ENCODE measurements at places on chromosomes 3 and 15.

DNA sequence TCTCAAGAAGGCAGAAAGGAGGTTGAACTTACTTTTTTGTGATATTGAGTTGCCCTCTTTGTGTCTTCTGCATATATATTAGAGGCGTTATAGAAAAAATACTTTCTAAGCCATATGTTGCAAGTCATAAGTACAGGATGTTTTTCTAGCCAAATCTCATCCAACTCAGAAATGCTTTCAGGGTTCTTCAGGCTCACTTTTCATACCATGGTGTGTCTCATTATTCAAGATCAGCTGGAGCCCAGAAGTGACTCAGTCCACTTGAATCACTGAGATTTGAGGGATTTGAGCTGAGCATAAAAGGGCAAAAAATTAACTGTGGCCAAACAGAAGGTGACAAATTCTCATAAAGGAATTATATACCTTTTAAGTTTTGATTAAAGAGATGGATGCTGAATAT is 157.3 kb downstream of the WNT5A start:
- DNase-seq, result peak; percentile 17

DNA sequence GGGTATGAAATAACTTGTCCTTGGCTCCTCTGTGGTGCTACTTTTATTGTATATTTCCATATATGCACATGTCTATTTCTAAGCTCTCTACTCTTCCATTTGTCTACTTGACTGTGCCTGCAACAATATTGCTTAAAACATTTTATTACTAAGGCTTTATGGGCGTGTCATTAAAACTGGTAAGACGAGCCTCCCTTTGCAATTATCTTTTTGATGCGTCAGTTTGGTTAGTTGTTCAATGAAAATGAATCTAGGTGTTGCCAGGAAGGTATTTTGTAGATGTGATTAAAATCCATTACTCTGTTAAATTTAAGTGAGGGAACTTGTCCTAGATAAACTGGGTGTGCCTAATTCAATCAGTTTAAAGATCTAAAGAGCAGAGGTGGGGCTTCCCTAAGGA is 12.9 kb upstream of the TRA2B start:
- no peak for DNase-seq

DNA sequence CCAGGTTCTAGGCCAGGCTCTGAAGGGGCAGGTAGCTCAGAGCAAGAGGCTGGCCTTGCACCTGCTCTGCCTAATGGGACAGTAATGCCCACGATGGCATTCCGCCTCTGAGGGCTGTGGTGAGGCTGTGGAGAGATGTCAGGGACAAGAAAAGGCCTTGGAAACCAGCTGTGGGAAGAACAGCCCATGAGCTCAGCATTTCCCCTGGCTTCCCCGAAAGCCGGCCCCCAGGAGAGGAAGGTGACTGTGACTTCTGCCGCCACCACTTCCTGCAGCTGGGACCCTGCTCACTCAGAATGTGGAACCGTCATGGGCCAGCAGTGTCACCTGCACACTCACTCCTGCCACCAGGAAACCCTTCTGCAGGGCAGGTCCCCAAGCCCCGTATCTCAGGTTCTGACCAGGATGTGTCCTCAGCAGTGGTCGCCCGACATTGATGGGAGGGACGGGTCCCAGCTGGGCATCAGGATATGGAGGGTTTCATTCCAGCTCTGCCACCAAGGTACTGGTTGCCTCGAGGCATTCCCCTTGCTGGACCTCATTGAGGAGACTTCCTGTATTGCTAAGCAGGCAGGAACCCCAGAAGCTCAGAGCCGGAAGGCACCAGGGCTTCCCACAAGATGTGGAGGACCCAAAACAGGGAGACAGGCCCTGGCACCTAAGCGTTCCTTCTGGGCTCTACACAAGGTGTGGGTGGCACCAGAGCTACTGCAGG is 30.7 kb downstream of the SEMA7A start:
- no peak for DNase-seq

- DNase-seq, result no peak
Observed at GRCh38 chr3:89474333-89475130, 367.1 kb downstream of the EPHA3 start.

- peak; percentile 43 for DNase-seq
Observed at GRCh38 chr15:55003965-55004873, 192.5 kb downstream of the RSL24D1 start.

DNA sequence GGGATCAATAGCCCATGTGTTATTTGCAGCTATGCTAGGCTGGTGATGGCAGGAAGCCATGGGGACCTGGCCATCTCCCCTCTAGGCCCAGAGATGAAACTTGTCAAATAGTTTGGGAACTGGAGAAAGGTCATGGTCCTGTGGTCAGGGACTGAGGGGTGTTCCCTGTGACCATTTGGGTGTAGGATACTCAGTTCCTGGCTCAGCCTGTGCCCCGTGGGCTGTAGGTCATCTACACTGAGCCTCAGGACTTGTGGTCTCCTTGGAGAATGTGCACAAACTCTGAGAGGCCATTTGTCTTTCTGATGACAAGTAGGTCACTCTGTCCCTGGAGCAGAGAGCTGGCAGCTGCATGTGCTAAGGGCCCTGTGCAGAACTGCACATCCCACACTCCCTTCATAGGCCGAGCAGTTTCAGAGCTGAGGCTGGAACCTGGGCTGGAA is 17.5 kb downstream of the GASK1A start:
- peak; percentile 58 for DNase-seq

DNA sequence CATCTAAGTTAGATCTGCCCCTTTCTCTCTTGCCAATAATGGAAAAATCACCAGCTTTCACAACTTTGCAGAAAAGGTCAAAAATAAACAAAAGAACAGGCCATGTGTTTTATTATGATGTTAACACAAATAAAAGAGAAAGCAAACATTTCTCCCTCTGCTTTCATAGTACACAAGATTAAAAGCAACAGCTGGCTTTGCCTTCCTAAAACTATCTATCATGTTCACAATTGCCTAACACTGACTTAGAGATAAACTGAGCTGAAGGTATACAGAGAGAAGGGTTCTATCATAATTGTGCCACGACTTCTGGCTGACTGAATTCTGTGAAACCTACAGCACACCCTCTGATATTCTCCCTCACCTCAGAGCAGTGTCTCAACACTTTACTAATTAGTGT is 29.4 kb downstream of the AADAC start:
- no peak for DNase-seq

GRCh38 chr3:94431876-94432570 is 369.2 kb downstream of the NSUN3 start:
- no peak for DNase-seq

DNA sequence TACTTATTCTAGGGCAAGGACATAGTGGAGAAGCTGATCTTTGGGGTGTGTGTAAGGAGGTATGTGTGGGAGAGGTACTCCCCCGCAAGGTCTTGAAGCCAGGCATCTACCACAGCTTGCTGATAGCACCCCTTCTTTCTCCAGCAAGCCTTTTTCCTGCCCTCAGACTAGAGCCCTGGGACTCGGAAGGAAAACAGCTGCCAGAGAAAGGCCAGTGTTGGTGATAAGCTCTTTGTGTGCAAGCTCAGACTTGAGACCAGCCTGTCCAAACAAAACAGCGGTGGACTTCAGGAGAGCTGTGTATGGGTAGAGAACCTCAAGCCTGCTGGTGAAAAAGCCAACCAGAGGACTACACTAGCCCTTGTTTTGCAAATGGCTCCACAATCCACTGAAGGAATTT is 1028.6 kb downstream of the MCTP2 start:
- DNase-seq, result no peak

GRCh38 chr3:151226088-151226563 is 23.1 kb upstream of the GPR171 start:
- no peak for DNase-seq

- DNase-seq, result no peak
Observed at GRCh38 chr3:2927259-2927658, 182.9 kb downstream of the IL5RA start.

DNA sequence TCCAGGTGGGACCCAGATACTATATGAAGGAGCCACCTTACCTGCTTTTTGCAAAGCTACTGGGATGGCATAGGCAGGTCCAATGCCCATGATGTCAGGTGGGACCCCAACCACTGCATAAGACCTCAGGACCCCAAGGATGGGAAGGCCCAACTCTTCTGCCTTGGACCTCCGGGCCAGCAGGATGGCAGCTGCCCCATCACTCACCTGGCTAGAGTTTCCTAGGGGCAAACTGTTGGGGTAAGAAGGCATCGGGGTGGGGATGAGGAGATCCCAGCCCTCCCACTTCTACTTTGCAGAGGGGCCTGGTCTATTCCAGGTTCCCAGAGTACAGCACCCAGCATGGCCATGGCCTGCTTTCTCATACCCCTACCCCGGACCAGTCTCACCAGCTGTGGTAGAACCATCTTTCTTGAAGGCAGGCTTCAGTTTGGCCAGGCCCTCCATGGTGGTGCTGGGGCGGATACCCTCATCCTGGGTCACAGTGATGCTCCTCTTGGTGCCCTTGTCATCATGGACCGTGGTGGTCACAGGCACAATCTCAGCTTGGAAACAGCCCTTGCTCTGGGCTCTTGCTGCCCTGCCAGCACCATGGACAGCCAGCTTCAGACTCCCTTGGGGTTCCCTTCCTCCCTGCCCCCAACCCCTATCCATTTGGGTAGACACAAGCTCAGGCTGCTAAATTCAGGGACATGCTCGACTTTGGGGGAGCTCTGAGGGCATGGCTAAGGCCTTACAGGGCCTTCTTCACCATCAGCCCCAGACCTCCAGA is 10.6 kb downstream of the ACAA1 start:
- no peak for DNase-seq

- DNase-seq, result no peak
Observed at GRCh38 chr3:170128977-170129431, 52.5 kb downstream of the PHC3 start.

GRCh38 chr3:39361252-39361927 is 21.8 kb upstream of the SLC25A38 start:
- no peak for DNase-seq

- DNase-seq, result no peak
Observed at GRCh38 chr3:173502983-173503568, 105.5 kb downstream of the NLGN1 start.

GRCh38 chr3:17075907-17076306 is 191.2 kb downstream of the PLCL2 start:
- no peak for DNase-seq

DNA sequence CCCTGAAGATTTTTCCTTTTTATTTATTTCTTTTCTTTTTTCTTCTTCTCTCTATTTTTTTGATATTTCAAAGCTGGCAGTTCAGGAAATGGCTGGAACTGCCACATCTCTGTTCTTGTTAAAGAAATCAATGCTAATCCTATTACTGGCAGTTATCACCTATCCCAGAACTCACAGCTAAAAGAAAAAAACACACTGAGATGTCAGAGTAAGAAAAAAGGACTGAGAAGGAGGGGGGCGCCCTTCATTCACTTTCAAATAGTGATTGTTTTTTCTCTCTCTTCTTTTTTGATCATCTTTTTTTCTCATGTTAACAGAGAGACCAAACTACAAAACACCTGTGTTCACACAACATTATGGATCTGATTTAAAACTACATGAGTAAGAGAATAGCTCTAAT is 337.1 kb downstream of the IL20RB start:
- DNase-seq, result no peak

DNA sequence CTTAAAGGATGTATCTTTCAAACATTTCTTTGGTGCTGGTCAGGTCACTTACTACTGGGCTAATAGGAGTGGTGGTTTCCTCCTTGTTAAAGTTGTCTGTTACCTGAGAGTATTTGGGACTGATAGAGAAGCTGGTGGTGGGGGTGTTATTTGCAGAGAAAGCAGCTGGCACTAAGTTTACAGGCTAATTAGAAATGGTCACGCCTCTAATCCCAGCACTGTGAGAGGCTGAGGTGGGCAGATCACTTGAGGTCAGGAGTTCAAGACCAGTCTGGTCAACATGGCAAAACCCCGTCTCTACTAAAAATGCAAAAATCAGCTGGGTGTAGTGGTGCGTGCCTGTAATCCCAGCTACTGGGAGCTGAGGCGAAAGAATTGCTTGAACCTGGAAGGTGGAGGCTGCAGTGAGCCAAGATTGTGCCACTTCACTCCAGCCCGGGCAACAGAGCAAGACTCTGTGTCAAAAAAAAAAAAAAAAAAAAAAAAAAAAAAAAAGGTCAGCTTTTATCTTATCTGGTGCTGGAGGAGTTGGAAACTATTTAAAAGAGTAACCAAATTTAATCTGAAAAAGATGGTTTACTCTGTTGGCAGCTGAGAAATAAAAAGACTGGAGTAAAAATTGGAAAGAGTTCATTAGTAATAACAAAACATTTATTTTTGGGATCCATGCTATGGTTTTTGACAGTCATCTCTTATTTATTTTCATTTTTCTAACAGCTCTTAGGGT is 332.6 kb downstream of the PTPRG start:
- DNase-seq, result no peak

DNA sequence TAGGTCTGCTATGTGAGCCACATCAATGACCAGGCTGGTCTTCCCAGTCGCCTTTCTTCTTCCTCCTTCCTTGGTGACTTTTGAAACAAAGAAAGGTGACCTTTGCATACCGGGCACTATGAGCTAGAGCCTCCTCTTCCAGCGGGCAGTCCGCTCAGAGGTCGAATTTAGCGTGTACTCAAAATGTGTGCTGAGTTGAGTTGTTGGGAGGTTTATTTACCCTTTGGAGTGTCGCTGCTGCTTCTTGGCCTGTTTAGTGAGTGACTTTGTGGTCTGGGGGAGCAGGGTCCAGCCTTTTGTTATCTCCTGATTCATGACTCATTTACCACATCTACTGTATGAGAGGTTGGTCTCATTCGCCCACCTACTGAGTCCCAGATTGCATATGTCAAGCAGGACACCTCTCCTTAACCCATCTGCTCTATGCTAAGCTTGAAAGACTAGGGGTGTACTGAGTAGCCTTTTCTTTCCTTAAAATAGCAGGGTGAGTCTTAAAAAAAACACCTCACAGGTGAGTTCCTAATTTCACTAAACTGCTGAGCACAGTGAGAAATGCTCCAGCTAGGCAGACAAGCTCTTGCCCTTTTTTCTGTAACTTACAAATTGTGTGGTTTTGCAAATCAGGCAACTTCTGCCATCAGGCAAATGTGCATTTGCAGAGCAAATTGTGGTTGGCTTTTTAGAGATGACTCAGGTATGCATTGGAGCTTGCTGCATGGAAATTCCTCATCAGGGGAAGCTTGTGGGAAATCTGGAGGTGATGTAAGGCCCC is 3.2 kb upstream of the SIAH2 start:
- DNase-seq, result no peak

- no peak for DNase-seq
Observed at GRCh38 chr15:29917600-29918597, 95.6 kb upstream of the TJP1 start.

DNA sequence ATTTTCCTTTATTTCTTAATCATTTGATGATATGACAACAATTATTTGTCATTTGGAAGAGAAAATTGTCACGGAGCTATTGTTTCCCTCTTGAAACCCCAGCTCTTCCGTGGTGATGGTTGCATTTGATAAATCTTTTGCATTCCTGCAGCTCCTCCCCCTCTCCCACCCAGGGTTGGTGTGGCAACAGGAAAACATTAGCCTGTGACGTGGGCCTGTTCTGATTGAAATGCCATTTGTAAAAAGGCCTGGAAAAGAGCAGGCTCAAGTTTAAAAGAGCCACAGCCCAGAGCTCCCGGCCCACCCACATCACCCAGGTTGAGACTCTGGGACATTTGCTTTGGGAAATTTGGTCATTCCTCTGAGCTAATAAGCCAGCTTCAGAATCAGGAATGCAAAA is 282.5 kb downstream of the RPLP1 start:
- no peak for DNase-seq
